ENCODE measurements at places on chromosomes 4 and X.

- DNase-seq = no peak
Measured at GRCh38 chrX:40415675-40416074, 165.1 kb upstream of the ATP6AP2 start.

- no peak for DNase-seq
Measured at GRCh38 chr4:24630937-24631336, 46.6 kb upstream of the DHX15 start.

GRCh38 chr4:107870916-107871786 is 46.4 kb downstream of the SGMS2 start:
- no peak for DNase-seq

DNA sequence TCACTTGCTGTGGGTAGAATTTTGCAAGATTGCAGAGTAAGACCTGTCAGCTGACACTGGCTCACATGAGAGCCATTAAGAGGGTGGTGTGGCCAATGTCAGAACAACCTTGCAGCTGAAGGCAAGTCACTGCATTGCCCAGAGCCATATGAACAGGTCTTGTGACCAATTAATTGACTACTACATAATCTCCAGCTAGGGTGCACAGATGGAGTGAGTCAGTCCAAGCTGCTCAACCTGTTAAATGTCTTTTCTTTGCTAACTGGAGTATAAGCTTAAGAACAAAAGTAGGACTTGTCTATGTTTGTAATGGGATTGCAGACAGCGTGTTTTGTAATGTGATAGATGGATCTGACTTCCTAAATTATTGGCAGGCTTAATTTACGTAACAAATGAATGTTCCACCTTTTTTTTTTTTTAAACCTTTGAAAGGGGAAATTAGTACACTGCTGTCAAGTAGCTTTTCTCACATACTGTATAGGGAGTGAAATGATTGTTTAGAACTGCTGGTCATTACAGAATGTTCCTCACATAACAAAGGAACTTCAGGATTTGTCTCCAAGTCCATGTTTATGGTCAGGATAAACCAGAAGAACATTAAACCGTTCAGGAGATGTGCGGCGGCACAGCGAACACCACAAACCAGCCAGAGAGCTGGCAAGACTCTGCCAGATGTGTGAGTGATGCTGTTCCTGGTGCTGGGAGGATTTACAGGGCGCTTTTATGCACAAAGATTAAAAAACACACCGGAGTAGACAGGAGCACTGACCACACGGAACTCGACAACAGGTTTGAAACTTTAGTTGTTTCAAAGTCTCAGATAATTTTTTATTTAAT is 37.0 kb downstream of the FNIP2 start:
- no peak for DNase-seq

- no peak for DNase-seq
Measured at GRCh38 chr4:153788413-153789276, at the start of gene SFRP2. Gene SFRP2 (minus strand): TSS chr4:153789083. CDS start chr4:153788835, 248 bp downstream.

GRCh38 chrX:13994104-13994503 is 35.6 kb downstream of the GEMIN8 start:
- DNase-seq = no peak

- DNase-seq = no peak
Measured at GRCh38 chr4:119135721-119136121, at the start of gene MYOZ2. Gene MYOZ2 (plus strand): TSS chr4:119135832. CDS start chr4:119136526, 694 bp downstream.

- no peak for DNase-seq
Measured at GRCh38 chr4:153223930-153224329, 19.7 kb downstream of the TRIM2 start.

DNA sequence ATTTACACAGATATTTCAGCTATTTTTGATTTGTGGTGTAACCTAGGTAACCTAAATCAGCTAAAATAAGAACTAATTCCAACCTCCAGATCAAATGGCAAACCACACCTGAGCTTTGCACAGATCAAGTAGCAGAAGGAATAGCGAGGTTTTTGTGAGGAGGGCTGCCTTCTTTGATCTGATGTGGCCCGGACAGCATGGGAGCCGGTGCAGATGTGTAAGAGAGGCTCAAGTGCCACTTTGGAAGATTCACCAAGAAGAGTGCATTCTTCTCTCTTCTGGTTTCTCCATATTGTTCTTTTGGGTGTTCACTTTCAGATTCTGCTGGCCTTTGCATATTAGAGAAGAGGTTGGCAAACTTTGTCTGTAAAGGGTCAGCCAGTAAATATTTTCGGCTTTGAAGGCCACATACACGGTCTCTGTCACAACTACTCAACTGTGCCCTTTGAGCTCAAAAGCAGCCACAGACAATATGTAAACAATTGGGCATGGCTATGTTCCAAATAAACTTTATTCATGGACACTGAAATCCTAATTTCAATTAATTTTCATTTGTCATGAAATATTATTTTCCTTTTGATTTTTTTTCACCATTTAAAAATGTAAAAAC is 78.9 kb upstream of the FAM9C start:
- no peak for DNase-seq

GRCh38 chr4:25330905-25331808 is 18.6 kb downstream of the ZCCHC4 start:
- DNase-seq = no peak

GRCh38 chr4:136650541-136651277 is 881.6 kb downstream of the PCDH18 start:
- DNase-seq = no peak

GRCh38 chr4:123077330-123077729 is 154.9 kb upstream of the NUDT6 start:
- no peak for DNase-seq

GRCh38 chr4:26942871-26943270 is 82.2 kb downstream of the STIM2 start:
- DNase-seq = no peak

GRCh38 chrX:40827331-40827730 is 92.0 kb upstream of the MED14 start:
- DNase-seq = no peak

GRCh38 chr4:55272102-55272501 is 73.9 kb upstream of the SRD5A3 start:
- no peak for DNase-seq

DNA sequence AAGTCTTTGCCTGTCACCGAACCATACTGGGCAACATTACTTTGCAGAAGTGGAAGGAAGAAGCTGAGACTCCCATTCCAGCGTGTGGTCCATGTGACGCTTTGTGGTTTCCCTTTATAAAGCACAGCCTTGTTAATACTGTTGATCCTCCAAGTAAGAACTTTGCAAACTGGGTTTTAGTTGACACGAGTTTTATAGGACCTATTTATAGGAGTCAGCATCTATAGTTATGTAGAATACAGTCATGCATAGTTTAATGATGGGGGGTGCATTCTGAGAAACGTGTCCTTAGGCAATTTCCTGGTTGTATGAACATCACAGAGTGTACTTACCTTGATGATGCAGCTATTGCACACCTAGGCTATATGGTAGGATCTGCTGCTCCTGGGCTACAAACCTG is 1879.4 kb upstream of the TENM3 start:
- peak; percentile 61 for DNase-seq

- no peak for DNase-seq
Measured at GRCh38 chr4:832536-832935, 6.6 kb upstream of the CPLX1 start.

GRCh38 chr4:122900314-122900713 is 22.1 kb downstream of the NUDT6 start:
- DNase-seq = no peak

DNA sequence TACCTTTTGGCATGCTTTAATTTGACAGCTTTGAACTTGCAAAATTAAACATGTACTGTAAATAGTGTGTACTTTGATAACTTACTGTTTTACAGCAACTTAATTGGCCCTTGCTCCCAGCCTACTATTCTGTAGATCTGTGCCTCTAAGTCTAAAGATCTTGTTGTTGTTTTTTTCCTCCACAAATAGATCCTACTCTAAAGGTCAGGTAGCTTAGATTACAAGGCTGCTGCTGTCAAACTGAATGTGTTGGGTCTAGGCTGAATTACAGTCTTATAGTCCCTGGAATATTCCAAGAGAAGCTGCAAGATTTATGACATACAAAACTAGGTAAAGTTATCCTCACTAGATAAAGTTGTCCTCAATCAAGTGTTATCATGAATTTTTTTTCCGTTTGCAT is 18.7 kb downstream of the DIAPH2 start:
- DNase-seq = no peak

GRCh38 chrX:134365904-134366303 is 94.1 kb upstream of the HPRT1 start:
- no peak for DNase-seq

- DNase-seq = no peak
Measured at GRCh38 chr4:61520166-61520565, 320.0 kb downstream of the ADGRL3 start.

GRCh38 chr4:172055498-172055897 is 242.3 kb downstream of the GALNTL6 start:
- no peak for DNase-seq

GRCh38 chr4:178917756-178918155 is 1475.5 kb upstream of the AGA start:
- DNase-seq = no peak

DNA sequence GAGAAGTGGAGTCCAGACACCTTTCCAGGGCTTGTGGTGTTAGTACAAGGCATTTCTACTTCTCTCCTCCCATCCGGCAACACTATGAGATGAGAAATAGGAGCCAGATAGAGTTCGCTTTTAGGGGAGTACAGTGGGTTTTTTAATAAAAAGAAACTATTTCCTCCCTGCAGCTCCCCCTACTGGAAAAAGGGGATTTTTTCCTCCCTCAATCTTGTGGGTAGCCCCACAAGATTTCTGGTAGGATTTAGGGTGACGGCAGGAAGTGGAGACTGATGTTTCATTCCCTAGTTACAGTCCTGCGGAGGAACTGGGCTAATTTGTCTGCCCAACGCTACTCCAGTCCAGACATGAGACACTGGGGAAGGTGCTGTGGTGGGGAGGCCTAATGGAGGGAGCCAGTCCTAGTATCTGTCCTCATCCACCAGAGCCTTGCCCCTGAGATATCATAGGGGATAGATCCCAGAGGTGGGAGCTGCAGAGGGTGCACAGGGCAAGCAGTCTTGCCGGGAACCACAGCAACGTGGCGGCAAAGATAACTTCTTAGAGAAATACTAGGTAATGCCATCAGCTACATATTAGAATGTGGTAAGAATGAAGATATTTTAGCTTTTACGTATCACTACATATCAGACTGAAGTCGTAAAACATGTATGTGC is 45.5 kb upstream of the PRKG2 start:
- no peak for DNase-seq

Data from GDM1 (cell line).